ENCODE measurements at places on chromosomes 7 and 10.

DNA sequence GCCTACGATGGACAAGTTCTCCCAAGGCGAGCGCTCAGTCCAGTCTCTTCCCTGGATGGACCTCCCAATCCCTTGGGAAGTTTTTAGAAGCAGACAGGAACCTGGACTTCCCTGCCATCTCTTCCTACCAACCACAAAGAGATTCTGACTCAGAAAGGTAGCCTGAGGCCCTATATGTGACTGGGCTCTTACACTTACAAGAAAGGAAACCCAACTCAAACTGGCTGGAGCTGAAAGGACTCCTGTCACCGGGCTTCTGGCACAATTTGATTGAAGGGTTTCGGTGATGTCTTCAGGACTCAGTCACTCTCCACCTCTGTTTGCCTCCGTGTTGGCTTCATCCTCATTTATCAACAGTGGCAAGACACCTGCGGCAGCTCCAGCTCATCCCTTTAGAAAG lies 3.7 kb upstream of the COL13A1 start:
- no peak for DNase-seq

DNA sequence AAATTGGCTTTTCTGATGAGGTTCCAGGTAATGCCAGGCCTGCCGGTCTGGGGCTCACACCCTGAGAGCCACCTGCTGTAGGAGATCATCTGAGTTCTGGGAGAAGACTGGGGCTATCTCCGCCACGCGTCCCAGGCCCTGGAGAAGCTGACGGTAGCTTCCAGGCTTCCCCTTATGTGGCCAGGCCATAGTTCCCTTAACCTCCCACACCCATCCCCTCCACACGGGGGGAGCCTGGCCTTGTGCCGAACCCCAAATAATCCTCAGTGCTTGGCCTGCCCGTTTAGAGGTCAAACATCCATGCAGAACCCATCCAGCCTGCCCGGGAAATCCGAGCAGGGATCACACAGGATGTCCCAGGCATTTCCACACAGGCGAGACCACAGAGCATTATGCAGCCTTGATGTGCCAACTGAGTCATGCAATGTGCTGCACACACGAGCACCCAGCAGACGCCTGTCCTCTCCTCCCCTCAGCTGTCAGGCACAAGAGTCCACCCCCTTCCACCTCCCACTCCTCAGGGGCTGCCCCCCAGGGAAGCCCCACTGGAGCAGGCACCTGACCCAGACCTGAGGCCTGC lies 176.2 kb downstream of the PRKAG2 start:
- no peak for DNase-seq

DNA sequence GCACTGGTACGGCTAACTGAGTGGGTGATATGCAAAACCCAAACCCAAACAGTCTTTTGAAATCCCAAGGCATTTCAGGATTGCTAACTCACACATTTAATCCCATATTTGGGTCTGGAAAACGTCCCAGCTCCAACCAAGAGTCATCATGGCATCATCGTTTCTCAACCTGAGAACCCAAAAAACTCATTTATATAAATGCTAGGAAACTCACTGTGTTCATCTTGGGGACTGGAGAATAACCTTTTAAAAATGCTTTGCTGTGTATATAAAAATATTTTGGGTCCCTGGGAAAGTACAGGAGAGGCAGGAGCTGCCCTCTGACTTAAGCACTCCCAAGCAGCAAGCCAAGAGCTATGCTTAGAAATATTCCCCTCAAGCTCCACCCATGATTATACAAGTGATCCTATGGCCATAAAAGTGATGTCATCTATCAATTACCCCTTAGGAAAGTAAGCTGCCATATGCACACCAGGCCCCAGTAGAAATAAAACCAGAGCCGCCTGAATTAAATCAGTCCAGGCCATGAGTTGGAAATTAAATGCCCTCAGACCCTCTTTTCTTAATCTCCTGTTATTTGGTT lies 352.1 kb downstream of the FRMD4A start:
- no peak for DNase-seq

GRCh38 chr10:15775513-15775912 lies 55.8 kb upstream of the ITGA8 start:
- DNase-seq, result no peak

- DNase-seq, result no peak
Measured at GRCh38 chr10:15027741-15028140, 16.0 kb upstream of the OLAH start.
